ENCODE measurements at places on chromosomes 6 and 20.

- DNase-seq: no peak
Observed at GRCh38 chr6:11475016-11475415, 62.5 kb upstream of the TMEM170B start.

- no peak for DNase-seq
Observed at GRCh38 chr6:39518221-39518620, 195.7 kb upstream of the KCNK16 start.

DNA sequence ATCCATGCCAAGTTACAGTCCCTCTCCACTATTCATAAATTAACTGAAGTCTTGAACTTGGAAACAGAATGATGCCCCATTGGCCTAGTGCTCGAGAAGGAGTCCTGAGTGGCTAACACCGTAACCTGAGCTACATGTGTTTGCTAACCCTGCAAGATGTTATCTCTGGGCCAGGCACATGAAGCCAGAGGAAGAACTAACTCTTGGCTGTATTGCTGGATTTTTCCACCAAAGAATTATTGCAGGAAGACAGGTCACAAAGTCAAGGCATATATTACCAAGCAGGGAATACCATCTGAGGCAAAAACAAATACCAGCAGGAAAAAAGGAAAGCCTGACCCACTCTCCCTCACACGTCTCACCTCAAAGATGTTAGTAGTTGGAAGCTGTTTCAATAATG lies 148.9 kb upstream of the PHACTR1 start:
- no peak for DNase-seq

GRCh38 chr20:59221049-59221706 lies 57.6 kb downstream of the ZNF831 start:
- DNase-seq: no peak

GRCh38 chr20:34574426-34574825 lies 15.9 kb downstream of the MAP1LC3A start:
- DNase-seq: no peak

DNA sequence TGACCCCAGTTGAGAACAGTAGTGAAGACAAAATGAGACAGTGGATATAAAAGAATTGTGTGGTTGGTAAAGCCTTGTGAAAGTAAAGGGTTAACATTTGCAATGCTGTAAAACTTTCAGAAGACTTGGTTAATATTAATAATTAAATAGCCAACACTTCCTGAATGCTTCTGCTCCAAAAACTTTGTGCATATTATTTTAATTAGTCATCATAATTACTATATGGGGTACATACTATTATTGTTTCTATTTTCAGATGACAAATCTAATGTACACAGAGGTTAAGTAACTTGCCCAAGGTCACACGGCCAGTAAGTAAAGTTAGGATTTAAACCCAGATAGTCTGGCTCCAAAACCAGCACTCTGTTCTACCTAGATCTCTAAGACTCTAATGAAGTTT lies 291.3 kb downstream of the OGFRL1 start:
- no peak for DNase-seq

DNA sequence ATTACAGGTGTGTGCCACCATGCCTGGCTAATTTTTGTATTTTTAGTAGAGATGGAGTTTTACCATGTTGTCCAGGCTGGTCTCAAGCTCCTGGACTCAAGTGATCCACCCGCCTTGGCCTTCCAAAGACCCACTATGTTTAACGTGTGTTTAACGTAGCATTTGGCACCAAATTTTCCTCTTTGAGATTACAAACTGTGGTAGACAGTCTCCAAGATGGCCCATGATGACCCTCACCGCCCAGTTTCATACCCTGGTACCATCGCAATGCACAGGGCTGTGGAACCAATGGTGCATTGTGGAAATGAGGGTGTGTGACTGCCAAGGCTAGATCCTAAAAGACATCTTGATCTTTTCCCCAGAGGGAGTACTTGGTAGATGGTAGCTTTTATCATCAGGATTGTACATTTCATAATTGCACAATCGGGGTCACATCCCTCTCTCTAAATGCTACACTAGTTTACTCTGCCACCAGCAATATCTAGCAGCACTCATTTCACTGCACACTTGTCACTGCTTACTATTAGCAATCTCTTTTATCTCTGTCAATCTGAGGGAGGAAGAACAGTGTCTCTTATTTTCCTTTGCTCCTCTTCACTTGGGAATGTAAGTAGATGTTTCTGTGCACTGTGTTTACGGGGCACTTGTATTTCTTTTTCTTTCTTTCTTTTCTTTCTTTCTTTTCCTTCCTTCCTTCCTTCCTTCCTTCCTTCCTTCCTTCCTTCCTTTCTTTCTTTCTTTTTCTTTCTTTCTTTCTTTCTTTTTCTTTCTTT lies 96.9 kb downstream of the NOL4L start:
- DNase-seq: no peak

DNA sequence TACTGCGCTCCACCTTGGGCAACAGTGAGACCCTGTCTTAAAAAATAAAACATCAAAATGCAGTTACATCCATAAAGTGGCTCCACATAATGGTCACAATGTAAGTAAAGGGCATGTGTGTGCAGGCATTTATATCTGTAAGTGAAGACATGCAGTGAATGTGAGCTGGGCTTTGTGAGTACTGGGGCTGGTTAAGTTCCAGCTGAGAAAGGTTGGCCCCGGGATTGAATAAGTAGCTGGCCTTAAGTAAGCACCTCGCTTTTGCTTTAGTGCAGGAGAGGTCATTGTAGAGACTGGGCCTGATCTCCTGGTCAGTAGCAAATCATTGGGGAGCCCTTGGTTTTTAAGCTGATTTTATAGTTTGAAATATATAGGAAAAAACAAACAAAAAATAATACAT lies 8.0 kb downstream of the QKI start:
- DNase-seq: no peak

GRCh38 chr20:50636601-50637540 lies 54.5 kb downstream of the RIPOR3 start:
- DNase-seq: no peak

DNA sequence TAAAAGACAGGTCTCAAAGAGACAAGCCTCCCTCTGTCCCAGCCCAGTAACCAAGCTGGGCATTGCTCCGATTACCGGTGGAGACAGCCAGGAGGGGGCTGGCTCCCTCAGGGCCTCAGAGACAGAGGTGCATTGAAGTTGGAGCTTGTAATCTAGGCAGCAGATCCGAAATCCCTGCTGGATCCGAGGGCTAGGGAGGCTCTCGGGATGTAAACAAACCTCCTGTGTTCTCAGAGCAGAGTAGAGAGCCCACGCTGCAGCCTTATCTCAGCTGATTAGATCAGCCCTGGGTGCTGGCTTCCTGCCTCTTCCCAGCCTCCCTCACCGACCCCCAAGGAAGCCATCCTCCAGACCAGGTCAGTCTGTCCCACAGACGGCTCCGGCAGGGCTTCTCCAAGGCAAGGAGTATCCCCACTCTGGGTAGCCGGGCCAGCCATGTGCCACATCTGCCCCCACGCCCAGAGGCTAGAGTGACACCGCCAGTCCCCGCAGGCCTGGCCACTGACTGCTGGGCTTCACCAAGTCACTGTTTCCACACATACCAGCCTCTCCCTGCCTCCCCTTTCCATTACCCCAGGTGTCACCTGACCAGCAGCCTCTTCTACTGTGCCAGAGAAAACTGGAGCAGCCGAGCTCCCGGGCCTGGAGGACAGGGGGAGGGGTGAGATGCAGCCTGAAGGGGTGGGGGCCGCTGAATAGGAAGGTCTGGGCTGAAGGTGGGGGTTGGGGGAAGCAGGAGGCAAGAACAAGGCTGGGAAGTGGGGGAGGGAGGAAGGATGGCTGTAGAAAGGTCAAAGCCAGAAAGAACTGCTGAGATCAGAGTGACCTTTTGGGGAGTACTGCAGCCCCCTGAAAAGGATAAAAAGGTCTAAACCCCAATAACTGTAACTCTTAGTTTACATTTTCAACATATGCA lies 6.0 kb downstream of the SDC4 start:
- DNase-seq: no peak

DNA sequence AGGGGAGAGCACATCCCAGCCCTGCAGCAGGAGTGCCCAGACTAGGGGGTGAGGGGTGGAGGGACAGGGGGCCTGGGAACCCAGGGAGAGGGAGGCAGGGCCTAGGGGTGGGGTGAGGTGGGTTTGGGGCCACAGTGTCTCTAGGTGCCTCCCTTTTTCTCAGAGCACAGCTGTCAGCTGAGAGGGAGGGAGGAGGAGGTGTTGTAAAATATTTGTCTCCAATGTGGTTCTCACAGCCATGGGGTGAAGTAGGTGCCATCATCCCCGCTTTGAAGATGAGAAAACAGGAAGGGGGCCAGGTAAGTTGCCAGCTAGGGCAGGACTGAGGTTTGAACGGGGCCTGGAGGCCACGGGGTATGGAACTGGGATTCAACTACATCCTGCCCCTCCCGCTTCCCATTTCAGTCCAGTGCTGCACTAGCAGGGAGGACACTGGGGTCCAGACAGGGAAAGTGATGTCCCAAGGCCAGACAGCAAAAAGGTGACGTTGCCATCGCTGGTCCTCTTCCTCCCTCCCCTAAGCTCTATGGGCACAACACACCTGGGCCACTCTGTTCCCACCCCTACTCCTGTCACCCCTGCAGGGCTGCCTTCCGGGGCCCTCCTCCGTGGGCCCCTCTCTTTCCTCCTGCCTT lies 20.3 kb downstream of the PACSIN1 start:
- DNase-seq: no peak

DNA sequence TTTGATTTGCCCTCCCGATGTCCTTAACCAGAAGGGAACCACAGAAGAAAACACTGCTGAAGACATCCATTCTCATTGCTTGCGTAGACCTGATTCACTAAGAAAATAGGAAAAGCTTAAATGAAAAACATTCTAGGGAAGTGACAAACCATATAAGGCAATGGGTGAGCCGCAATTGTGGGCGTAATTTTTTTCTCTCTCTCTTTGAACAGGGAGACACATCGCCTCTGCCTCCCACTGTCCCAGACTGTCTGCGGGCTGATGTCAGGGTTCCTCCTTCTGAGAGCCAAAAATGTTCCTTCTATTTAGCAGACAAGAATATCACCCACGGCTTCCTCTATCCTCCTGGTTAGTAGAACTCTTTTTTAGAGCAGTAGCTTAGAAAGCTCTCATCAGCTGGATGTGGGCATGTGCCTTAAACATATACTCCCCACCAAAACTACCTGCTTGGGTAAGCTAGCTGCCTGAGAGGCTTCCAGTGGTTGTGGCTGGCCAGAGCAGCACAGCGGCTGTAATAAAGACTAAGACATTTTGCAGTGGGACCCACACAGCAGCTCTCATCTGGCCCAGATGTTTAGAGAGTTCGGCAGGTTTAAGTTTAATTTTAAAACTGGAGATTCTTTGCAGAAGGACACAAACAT lies 22.7 kb upstream of the CTAGE9 start:
- DNase-seq: no peak

DNA sequence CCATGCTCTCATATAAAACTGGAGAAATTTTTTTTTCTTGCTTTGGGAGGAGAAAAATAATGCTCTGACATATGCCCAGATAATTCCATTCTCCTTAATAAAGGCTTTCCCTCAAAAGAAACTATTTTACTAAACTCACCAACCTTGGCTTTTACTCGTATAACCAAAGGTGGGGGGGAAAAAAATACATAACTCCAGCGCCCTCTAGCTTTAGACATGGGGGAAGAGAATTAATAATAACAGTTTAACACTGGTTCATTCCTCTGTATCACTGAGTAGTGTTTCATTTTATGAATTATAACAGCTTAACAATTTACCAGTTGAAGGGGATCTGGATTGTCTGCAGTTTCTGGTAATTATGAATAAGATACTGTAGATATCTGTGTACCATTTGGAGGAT lies 1226.1 kb downstream of the GRIK2 start:
- DNase-seq: no peak

- DNase-seq: no peak
Observed at GRCh38 chr20:49775229-49775693, 37.4 kb upstream of the SLC9A8 start.

DNA sequence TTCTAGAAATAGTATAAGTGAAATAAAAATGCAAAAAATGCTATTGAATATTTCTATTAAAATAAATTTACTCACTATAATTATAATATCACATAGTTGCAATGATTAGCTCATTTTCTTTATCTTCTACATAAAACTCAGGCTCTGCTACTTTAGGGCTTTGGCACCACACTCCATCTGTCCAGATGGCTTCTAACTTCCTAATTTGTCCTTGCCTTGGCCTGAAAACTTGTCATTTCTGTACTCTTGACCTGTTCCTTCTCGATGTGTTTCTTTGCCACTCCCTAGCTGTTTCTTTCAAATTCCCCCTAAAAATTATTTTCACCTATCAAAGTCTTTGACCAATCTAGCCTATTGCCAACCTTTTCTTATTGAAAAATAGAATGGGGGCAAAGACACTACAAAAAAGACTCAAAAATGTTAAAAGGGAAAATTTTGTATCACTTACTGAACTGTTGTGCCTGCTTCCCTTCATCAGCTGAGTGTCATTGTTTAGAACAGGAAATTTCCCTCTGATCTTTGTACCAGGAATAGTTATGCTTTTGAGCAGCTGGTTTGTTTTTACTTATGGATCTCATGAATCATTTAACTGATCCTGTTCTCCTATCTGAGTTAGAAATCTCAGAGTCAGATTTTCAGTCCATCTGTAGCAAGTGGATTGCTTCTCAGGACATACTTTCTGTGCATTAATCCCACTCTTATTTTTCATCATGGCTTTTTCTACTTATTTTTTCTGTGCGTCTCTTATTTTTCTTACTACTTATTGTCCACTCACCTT lies 279.2 kb upstream of the CNR1 start:
- DNase-seq: no peak

- DNase-seq: no peak
Observed at GRCh38 chr6:169271158-169271876, 17.7 kb upstream of the THBS2 start.

- DNase-seq: no peak
Observed at GRCh38 chr20:24978513-24978912, 14.0 kb downstream of the APMAP start.

DNA sequence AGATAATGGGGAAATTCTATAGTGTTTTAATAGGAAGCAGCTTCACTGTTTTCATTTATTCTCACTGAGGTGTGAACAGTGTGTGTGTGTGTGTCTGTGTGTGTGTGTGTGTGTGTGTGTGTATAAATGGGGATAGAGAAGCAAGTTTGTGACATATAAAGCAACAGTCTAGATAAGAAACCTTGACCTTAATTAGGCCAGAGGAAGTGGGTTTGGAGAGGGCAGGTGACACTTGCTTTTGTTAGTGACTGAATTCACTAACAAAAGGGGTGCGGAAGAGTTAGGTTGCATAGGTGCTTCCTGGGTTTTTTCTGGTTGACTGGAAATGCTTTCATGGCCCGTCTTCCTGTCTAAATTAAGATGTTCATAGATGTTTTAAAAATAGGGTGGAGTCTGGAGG lies 515.7 kb upstream of the FLRT3 start:
- no peak for DNase-seq
